ENCODE measurements at places on chromosomes 6 and 20. TPM values are rescaled to one million over a fixed set of nuclear protein-coding genes. Genes with fewer than 3 reads are reported as not detected.

GRCh38 chr20:48704761-48705160 lies 123.0 kb downstream of the PREX1 start:
- H3K27me3 ChIP-seq: peaks cover 56% of the 10 kb centered on the region
- no peak overlapping the region for H3K4me3 ChIP-seq
- H3K36me3 ChIP-seq: no peaks in the 10 kb centered on the region
- H3K27ac ChIP-seq: no peak overlapping the region
- H3K4me1 ChIP-seq: no peaks in the 10 kb centered on the region

The HLA-DQA2 gene
- total RNA-seq: 2.1 TPM

DNA sequence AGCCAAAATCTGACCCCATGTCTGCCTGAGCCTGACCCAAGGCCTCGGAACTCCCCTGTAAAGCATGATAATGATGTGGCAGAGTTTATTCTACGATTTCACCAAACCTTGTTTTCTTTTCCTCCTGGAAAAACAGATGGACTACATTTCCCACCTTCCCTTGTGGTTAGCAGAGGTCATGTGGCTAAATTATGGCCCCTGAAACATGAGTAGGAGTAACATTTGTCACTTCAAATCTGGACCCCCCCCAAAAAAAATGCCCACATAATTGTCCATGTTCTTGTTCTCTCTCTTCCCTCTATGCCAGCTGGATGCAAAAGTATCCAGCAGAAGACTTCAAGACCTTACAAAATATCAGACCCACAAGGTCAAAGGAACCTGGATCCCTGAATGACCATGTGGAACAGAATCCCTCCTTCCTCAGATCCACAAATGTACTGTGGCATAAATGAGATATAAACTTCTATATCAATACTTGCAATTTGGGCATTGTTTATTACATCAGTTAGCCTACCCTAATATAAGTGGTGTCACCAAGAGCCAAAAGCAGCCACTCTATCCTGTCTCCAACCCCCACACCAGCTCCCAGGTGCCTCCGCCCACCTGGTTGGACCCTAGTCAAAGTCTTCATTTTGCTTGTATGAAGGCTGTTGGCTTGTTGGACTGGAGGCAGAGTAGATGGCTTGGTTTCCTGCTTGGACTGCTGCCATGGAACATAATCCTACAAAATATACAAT lies 1.4 kb downstream of the C20orf96 start:
- no peak for DNase-seq
- H3K36me3 ChIP-seq: no peaks in the 10 kb centered on the region
- H3K4me3 ChIP-seq: no peak overlapping the region

GRCh38 chr6:138430361-138431145 lies 26.5 kb downstream of the HEBP2 start:
- no peak for DNase-seq
- no peaks in the 10 kb centered on the region for H3K4me1 ChIP-seq
- H3K27ac ChIP-seq: no peak overlapping the region
- H3K36me3 ChIP-seq: peaks cover 20% of the 10 kb centered on the region

DNA sequence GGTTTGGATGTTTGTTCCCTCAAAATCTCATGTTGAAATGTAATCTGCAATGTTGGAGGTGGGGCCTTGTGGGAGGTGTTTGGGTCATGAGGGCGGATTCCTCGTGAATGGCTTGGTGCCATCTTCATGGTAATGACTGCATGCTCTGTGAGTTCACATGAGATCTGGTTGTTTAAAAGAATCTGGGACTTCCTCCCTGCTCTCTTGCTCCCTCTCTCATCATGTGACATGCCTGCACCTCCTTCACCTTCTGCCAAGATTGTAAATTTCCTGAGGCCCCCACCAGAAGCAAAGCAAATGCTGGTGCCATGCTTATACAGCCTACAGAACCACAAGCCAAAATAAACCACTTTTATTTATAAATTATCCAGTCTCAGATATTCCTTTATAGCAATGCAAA lies 250.3 kb upstream of the PLN start:
- no peaks in the 10 kb centered on the region for H3K4me1 ChIP-seq
- H3K27me3 ChIP-seq: no peaks in the 10 kb centered on the region
- DNase-seq: no peak
- H3K36me3 ChIP-seq: no peaks in the 10 kb centered on the region
